ENCODE measurements at places on chromosomes 7 and 10.

DNA sequence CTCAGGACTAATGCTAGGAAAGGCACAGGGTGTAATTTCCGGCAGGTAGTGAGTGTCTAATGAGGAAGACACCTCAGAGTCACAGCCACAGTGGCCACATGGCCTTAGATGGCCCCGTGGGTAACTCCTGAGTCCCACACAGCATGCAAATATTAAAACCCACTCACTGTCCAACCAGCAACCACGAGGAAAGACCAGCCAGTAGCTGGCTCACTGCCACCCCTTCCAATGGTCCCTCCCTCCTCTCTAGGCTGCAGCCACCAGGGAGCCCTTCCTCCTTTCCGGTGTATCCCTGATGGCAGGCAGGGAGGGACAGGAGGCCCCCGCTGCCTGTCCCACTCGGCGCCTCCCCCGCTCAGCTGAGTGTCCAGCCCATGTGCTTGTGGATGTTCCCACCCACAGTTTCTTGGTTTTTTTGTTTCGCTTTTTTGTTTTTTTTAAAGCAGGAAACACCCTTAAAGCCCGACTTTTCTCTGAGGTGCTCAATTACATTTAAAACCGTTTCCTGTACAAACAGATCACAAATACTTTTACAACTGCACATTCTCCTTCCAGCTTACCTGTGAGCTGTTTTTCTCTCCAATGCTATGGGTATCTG lies 9.2 kb downstream of the BNIP3 start:
- DNase-seq, result no peak

- DNase-seq, result no peak
Measured at GRCh38 chr7:34758111-34758601, 100.1 kb downstream of the NPSR1 start.

GRCh38 chr7:47088329-47089067 lies 493.4 kb downstream of the TNS3 start:
- peak; percentile 38 for DNase-seq

- DNase-seq, result peak; percentile 86
Measured at GRCh38 chr7:102933763-102934162, 21.0 kb downstream of the LRRC17 start.

GRCh38 chr7:156423876-156424275 lies 216.7 kb upstream of the RNF32 start:
- DNase-seq, result no peak

GRCh38 chr7:114710499-114710898 lies 211.4 kb upstream of the MDFIC start:
- DNase-seq, result no peak

DNA sequence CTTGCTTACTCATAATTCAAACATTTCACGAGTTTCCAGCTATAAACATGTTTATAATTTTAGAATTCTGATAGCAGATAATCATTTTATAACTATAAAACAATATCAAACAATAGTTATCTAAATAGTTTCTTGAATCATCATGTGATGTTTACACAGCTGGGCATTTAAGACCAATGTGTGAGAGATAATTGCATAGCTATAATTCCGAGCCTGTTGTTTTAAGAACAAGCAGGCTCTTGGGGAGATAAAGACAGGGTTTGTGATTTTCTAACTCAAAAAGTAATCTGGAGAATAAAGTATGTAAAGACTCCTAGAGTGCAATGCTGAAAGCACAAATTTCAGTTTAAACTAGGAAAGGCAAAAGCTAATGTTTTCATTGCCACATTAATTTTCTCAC lies 331.2 kb downstream of the LRRTM3 start:
- DNase-seq, result no peak

- DNase-seq, result peak; percentile 27
Measured at GRCh38 chr10:33612551-33612950, 278.1 kb upstream of the NRP1 start.

DNA sequence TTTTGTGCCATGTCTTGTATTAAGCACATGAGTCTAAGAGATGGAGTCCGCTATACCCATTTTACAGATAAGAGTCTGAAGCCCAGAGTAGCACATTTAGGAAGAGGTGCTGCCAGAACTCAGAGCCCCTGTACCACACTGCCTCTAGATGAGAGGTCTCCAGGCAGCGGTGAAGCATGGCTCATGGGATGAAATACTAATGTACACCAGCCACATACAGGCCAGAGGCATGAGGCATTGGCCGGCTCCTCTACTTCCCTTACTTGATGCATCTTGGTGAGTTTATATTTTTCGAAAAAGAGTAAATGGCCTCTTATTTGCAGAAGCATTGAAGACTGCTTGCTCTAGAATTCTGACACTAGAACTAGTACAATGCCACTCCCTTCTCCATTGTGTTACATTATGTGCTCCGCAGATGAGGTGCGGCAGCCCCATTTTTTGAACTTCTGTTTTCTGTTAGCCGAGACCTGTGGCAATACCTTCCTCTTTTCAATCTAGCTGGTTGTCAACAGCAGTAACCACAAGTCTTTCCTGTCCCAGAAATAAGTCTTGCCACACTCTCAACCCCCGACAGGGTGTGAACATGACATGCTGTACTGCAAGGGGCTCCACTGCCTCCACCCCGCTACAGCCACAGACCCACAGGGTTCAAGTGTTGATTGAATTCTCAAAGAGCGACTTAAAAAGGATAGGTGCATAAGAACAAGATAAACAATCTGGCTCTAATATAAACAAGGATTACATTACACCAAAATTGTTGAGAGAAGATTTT lies 145.3 kb downstream of the CELF2 start:
- DNase-seq, result no peak

GRCh38 chr7:11751315-11751714 lies 80.7 kb downstream of the THSD7A start:
- DNase-seq, result no peak

DNA sequence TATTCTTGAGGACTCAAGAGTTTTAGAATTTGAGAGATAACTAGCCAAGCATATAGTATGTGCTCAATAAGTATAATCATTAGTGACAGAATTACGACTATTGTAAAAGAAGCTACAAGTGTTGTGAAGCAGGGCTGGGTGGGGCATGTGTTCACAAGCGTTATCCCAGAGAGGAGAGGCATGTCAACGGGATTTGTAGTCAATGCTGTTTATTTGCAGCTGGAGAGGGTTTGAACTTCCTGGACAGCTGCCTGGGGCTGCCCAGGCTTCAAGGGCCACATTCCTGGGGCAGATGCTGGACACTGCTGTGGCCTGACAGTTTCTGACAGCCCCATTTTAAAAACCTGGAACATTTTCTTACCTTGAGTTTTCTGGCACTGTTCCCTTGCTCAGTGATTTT lies 36.9 kb upstream of the CDHR3 start:
- no peak for DNase-seq

DNA sequence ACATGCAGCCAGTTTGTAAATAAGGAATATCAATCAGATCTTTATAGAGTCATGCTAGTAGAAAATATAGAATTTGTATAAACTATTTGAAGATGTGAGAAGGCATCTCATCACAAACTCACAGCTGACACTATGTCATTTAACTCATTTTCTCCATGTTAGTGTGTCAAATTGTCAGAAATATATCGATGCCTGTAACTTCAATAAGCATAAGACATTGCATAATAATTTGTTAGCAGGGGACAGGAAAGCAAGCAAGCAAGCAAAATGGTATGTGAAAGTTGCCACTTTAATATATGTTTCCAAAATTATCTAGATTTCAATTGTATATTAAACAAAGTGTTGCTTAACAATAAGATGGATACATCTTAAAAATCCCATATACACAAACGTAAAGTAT lies 571.0 kb downstream of the ARL4A start:
- no peak for DNase-seq

DNA sequence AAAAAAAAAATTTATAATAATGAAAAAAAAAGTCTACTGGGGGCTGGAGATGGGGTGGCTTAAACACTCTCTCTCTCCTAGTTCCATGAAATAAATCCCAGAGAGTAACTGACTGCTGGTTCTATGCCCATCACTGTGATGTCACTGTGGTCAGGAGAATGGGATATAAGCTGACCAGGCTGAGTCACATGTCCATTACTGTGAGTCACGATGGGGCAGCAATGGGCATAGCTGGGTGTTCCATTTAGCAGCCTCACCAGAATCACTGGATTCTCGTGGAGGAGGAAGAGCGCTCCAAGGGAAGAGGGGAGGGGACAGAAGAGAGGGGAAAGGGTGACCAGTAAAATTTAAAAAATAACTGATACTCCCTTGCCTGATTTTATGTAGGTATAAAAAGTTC lies 37.1 kb downstream of the MASTL start:
- DNase-seq, result peak; percentile 12

- DNase-seq, result no peak
Measured at GRCh38 chr7:36062154-36062815, 90.8 kb upstream of the EEPD1 start.

- DNase-seq, result peak; percentile 44
Measured at GRCh38 chr7:30224511-30225062, 59.8 kb upstream of the ZNRF2 start.

DNA sequence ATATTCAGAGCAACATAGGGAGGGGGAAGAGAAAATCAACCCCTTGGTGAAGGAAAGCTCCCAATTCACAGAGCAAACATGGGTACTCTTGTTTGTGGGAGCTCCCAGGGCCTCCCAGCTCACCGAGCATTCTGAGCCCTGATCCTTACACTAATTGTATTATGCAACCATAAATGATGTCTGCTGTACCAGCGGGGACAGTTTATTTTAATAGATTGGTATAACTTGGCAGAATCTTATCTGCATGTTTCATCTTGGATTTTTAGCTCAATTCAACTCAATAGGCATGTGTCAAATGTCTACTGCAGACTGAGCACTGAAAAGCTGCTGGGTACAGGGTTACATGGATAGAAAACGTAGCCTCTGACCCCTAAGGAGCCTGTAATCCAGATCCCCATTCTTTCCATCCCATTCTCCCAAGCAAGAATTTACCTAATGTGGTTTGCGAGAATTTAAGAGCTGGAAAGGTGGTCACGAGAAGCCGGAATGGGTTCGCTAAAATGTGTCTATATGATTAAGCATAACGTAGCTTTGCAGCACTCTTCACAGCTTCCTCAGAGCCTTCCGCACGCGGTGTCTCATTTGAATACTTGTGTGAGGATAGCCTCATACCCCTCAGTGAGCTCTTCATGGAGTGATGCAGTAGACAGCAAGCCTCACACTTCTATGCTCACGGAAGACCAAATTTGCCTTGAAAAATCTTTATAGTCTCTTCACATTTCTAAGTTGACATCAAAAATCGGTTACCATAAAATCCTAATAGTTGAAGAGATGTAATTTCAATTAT lies 18.3 kb downstream of the EGFR start:
- no peak for DNase-seq

- no peak for DNase-seq
Measured at GRCh38 chr10:3118641-3119091, 51.3 kb downstream of the PFKP start.

- peak; percentile 66 for DNase-seq
Measured at GRCh38 chr7:2018569-2019460, 213.9 kb downstream of the MAD1L1 start.

DNA sequence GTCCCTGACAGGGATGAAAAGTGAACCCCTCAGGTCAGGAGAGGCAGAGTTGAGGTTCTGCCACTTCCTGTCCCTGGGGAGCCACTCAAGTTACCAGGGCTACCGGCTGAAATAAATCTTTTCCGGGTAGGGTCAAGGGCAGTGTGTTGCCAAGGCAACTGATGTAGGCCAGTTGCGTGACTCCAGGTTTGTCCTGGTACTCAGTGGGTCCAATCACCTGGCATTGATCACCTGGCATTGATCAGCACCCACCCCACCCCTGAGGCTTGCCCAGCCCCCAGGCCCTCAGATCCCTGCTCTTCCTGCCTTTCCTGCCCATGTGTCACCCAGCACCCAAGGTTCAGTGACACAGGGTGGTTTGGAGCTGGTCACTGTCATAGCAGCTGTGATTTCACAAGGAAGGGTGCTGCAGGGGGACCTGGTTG lies 5.9 kb downstream of the SAP25 start:
- DNase-seq, result no peak

- no peak for DNase-seq
Measured at GRCh38 chr10:113084031-113084430, 134.0 kb downstream of the TCF7L2 start.
